ENCODE measurements at places on chromosomes 11 and 22.

DNA sequence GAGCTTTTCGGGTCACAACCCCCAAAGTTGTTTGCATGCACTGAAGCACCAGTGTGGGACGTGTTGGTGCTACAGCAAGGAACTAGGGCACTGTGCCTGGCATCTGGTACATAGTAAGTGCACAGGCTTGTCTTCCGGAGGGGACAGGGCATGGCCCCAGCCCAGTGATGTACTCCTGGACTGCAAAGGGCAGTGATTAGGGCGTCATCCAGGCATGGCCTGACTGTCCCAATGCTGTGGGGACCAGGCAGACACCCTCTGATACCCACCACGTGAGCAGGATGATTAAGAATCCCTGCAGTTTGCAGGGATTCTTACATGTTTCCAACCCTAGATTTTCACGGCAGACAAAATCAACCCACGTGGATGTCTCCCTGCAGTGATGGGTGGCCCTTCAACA lies 50.0 kb upstream of the RFPL3 start:
- DNase-seq = no peak

DNA sequence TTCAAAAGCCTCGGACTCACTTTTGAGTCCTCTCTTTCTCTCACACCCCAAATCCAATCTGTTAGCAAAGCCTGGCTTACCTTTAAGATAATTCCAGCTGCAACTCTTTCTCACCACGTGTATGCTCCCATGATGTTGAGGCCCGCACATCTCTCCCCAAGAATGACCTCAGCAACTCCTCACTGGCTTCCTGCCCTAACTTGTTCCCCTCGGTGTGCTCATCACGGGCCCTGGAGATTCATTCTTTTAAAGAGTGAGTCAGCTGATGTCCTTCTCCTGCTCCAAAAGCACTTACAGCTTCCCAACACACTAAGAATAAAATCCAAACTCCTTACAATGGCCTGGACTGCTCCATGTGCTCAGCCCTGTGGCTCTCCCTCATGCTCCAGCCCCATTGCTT lies 1041.3 kb downstream of the OPCML start:
- no peak for DNase-seq

GRCh38 chr22:39580006-39580441 lies 9.5 kb downstream of the CACNA1I start:
- DNase-seq = no peak

DNA sequence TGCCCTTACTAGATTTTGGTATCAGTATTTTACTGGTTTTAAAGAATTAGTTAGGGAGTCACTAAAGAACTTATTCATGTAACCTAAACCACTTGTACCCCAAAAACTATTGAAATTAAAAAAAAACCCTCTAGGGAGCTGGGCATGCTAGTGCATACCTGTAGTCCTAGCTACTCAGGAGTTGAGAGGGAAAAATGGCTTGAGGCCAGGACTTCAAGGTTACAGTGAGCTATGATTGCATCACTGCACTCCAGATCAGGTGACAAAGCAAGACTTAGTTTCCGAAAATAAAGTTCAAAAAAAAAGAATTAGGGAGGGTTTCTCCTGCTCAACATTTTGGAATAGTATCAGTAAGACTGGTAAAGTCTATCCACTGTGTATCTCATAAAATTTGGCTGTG lies 364.4 kb upstream of the LUZP2 start:
- DNase-seq = no peak

DNA sequence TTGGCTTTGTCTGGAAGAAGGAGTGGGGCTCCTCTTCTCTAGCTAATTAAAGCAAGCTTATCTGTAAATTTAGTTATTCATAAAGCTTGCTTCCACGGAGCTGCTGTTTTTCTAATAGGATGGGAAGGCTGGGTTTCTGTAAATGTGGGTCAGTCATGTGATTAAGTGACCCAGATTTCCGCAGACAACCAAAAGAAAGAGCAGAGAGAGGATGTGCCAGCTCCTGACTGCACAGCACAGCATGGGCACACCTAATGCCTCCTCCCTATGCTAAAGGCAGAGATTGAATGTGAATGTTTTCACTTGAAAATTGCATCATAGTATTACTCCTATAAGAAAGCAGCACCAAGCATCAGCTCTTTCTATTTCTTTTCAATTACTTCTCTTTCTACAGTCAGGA lies 160.2 kb downstream of the FAT3 start:
- DNase-seq = no peak

GRCh38 chr11:69241844-69242243 lies 52.1 kb upstream of the MYEOV start:
- DNase-seq = no peak

DNA sequence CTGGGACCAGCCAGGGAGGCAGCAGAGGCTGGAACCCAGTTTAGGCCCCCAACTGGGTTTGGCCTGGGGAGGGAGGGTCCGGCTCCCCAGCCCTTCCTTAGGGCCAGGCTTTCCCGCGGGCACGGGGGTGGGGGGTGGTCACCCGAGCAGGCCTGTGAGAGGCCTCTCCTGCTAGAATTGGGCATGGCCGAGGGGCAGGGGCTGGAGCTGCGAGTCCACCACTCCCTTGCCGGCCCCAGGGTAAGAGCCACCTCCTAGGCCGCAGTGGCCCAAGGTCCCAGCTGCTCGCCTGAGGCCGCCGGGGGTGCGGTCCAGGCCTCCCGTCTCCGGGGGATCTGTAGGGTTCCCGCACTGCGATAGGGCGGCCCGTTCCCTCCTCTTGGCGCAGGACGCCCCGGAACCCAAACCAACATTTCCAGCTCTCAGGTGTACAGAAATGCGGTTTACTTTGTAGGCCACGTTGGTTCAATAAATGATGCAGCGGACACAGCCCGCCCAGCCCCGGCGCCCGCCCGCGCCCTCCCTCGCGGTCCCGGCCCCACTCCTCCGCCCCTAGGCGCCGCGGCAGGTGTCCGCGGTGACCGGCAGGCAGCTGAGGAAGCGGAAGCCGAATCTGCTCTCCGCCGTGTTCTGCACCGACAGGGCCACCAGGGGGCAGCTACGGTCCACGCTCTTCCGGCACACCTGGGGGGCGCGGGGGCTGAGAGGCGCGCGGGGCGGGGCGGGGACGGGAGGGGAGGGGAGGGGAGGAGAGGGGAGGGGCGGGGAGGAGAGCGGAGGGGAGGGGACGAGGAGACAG lies 5.9 kb downstream of the LMNTD2 start:
- DNase-seq = no peak

- DNase-seq = no peak
These were observed 30.9 kb downstream of the C11orf91 start for GRCh38 chr11:33669598-33670249.

GRCh38 chr22:33819743-33820142 lies 100.5 kb downstream of the LARGE1 start:
- no peak for DNase-seq

- no peak for DNase-seq
These were observed 92.3 kb downstream of the SCN3B start for GRCh38 chr11:123562158-123562557.

DNA sequence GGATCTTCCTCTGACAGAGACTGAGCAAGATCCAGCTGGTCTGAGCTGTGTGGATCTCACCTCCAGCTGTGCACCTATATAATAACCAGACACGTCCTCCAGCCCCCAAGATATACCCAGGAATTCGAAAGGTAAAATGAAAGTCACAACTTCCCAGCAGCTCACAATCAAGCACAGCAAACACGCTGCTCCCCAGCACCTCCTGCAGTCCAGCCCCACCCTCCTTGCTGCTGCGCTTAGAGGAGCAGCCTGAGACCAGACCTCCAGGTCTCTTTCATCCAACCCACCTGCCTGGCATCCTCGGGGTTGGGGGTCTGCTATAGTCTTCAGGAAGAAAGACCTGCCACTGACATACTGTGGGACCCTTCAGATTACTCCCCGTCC lies 3.0 kb upstream of the APOL4 start:
- no peak for DNase-seq
